ENCODE measurements at places on chromosomes 5 and 9.

DNA sequence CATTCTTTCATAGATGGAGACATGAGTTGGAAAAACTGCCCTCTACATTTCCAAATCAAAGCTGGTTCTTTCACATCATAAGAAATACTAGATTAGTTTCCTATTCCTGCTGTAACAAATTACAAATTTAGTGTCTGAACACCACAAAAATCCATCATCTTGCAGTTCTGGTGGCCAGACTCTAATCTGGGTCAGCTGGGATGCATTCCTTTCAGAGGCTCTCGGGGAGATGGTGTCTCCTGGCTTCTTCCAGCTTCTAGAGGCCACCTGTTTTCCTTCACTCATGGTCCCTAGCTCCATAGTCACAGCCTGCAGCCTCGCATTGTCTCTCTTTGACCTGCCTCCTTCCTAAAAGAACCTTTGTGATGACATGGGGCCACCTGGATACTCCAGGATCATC, 65.2 kb downstream of the RETREG1 start:
- DNase-seq: no peak

- DNase-seq: peak; percentile 50
Measured at GRCh38 chr9:131503626-131504465, 1.1 kb downstream of the POMT1 start.

- no peak for DNase-seq
Measured at GRCh38 chr9:14236591-14236990, 77.3 kb downstream of the NFIB start.

DNA sequence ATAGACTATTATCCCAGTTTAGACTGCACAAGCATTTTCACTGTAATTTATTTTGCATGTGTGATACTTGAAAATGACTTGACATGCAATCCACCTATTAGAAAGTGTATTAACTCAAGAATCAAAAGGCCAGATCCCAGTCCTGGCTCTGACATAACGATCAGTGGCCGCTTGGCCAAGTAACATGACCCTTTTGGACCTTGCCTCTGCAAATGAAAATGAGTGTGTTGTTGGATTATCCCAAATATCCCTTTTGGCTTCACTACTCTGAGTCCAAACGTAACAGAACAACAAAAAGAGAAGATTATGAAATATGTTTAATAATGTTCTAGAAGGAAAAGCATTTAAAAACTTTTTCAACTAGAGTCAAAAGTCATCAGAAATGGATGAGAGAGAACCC, 19.0 kb downstream of the DMGDH start:
- DNase-seq: no peak

GRCh38 chr9:91023741-91024140, 222.1 kb downstream of the SYK start:
- no peak for DNase-seq
